Daoy (cell line): ENCODE measurements at places on chromosomes 3 and 15.

- peak; percentile 29 for DNase-seq
Measured at GRCh38 chr3:186653984-186654383, 11.8 kb upstream of the HRG start.

- no peak for DNase-seq
Measured at GRCh38 chr15:25055356-25056068, 100.7 kb downstream of the SNRPN start.

DNA sequence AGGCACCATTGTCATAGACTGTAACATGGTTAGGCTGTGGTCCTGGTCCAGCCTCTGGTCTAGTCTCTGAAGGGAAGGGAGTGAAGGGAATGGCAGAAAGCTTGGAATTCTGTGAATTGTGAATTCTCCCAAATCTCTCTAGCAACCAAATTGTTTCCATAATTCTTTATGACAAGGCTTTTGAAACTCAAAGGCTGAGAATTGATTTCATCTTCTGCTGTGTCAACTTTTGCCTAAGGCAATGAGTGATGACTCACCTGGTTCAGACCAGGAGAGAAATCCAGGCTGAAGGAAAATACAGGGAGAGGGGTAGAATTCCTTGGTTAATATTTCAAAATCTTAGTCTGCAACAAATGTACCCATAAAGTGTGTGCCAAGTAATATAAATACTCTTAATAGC lies 82.6 kb upstream of the ADPGK start:
- peak; percentile 37 for DNase-seq

GRCh38 chr15:88619796-88620195 lies 1.3 kb upstream of the AEN start:
- no peak for DNase-seq

- no peak for DNase-seq
Measured at GRCh38 chr15:83659417-83659812, 5.5 kb downstream of the ADAMTSL3 start.

GRCh38 chr3:178233371-178234071 lies 302.7 kb upstream of the KCNMB2 start:
- no peak for DNase-seq

DNA sequence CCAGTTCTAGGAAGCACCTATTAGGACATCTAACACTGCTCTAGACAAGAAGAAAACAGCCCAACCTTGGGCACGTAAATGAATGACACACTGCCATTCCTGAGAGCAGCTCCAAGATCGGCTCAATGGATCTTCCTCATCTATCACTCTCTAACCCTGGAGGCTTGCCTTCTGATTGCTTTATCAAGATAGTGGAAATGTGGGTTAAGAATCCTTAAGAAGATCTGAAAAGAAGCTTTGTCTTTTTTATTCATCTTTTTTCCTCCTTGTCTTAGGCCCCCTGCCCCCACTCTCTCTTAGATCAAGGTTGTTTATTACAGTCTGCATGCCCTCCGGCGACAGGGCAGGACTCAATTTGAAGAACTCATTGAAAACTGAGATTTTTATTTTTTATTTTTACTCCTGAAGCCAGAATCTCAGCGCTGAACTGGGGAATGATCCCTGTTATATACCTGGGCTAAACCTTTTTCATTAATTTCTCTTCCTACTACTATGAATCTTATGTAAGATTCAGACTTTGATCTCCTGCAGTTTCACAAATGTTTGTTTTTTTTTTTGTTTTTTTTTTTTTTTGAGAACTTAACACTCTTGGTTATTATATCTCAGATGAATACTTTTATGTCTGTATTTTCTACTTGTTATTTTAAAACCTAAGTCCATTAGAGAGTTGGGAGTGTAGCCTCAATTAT lies 219.5 kb downstream of the SV2B start:
- DNase-seq: no peak

- DNase-seq: peak; percentile 11
Measured at GRCh38 chr3:178778589-178778988, 242.4 kb downstream of the KCNMB2 start.

- DNase-seq: no peak
Measured at GRCh38 chr3:42488687-42489086, 13.8 kb upstream of the VIPR1 start.

DNA sequence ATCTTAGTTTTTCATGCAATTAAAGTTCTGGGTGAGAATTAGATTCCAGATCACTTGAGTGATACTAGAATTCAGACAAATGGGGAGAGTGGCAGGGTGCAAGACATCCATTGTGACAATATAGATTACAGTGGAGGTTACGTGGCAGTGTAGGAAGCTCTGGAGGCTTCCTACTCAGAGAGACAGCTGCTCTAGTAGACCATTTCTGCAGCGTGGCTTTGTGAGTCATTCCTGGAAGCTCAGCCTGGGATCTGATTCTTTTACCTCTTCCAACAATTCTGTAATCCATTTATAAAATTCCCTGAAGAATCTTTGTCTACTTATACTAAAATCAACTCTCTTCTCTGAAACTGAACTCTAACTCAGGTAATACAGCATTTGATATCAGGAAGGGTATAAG lies 90.4 kb upstream of the ASB14 start:
- no peak for DNase-seq

GRCh38 chr3:87949189-87949878 lies 109.5 kb downstream of the CGGBP1 start:
- DNase-seq: no peak

GRCh38 chr3:141407047-141407446 lies 38.7 kb downstream of the ZBTB38 start:
- peak; percentile 60 for DNase-seq
